ENCODE measurements at places on chromosomes 7 and 10.
A peak's percentile ranks its signal among the peaks of the same experiment; 100 is the strongest.

- no peak for DNase-seq
Observed at GRCh38 chr7:152329469-152329868, 106.3 kb downstream of the KMT2C start.

DNA sequence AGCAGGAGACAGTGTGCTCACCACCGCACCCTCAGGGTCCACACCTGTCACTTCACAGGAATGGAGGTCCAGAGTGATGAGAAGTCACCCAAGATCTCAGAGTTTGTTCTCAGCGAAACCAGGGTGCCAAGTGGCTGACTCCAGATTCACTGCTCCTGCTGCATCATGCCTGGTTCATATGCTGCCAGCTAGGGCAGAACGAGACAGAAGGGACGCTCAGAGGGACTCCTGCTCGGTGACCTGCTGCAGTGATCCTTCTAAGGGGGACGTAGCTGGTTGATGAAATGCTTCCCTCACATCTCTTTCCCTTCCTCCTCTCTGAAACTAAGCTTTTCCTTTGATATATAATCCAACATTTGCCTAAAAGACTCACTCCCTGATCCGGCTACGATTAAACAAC, 248.5 kb downstream of the SFMBT2 start:
- no peak for DNase-seq

DNA sequence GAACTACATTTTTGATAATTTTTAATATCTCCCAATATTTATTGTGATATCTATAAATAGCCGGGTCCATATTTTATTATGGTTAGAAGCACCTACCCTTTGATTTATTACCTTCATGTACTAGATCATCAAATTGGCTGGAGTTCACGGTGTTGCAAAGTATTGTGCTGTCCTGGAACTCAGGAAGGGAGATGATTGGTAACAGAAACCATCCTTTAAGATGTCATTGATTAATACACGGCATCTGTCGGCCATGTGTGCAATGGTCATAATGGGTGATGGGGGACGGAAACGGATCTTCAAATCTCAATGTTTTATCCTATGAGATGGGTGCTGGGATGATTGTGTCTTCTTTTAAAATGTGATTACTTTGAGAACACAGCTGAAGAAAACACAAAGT, 157.0 kb downstream of the NEBL start:
- DNase-seq = no peak

GRCh38 chr10:44916429-44916828, 5.3 kb downstream of the TMEM72 start:
- no peak for DNase-seq

GRCh38 chr7:47474937-47475879, 106.7 kb downstream of the TNS3 start:
- peak; percentile 97 for DNase-seq

DNA sequence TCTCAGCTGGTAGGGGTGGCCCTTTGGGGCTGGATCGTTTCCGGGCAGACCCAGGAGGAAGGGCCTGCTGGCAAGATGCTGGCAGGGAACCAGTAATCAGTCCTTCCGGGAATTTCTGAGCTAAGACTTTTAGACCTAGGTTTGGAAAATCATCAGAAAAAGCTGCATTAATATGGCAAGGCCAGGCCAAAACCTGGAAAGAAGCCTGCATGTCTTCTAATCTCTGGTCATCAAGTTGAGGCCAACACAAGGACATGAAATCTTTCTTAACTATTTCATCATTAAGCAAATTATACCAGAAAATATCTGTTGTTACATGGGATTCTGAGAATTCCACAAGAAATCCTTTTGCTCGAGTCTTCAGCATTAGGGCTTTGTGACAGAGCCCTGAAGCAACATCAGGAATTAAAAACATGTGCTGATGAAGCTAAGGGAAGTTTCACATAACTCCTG, 19.9 kb downstream of the CPA1 start:
- DNase-seq = no peak

DNA sequence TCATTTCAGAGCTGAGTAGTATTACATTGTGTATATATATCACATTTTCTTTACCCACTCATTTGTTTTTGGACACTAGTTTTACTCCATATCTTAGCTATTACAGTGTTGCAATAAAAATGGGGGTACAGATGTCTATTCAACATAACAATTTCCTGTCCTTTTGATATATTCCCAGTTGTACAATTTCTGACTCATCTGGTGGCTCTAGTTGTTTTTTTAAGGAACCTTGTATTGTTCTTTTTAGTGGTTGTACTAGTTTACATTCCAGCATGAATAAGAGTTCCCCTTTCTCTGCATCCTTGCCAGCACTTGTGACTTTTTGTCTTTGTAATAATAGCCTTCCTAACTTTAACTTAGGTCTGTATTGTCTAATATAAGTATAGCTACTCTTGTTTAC, 739.9 kb downstream of the XPNPEP1 start:
- DNase-seq = no peak

All from kidney epithelial cell (primary cell).